ENCODE measurements at places on chromosomes 6 and 20.

GRCh38 chr6:43488667-43489276 is 11.4 kb downstream of the TJAP1 start:
- DNase-seq = no peak

DNA sequence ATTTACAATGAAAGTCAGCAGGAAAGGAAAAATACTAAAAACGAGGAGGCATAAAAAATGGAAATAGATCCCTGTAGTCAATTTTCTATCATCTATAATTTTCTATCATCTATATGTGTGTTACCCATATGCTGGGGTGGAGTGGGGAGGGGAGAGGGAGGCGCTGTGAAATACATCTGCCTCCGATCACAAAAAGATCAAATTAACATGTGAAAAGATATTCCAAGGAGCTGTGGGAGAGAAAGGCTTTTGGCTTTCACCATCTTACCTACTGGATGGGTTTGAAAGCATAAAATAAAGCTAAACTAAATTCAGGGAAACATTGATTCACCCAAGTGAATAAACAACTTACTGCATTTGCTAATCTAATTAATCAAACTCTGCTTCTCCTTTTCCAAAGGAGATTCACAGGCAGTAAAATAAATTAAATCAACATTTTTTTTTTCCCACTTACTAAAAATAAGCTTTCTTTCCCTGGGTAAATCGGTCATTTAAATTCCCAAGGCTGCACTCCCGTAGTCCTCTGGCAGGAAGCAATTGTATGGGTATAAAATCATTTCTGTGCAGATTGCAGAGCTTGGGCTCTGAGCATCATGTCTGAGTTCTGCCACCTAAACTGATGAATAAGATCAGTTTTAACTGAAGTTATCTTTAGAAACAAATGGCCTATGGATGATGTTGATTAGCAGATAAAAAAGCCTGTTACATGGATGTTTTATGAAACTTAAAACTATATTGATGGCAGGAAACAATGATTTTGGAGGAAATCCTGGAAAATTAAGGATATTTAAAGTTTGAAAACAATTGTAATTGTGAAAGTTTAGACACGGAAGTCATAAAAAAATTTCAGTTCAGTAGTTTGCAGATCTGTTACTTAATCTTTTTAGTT is 147.9 kb downstream of the SOX4 start:
- DNase-seq = no peak

DNA sequence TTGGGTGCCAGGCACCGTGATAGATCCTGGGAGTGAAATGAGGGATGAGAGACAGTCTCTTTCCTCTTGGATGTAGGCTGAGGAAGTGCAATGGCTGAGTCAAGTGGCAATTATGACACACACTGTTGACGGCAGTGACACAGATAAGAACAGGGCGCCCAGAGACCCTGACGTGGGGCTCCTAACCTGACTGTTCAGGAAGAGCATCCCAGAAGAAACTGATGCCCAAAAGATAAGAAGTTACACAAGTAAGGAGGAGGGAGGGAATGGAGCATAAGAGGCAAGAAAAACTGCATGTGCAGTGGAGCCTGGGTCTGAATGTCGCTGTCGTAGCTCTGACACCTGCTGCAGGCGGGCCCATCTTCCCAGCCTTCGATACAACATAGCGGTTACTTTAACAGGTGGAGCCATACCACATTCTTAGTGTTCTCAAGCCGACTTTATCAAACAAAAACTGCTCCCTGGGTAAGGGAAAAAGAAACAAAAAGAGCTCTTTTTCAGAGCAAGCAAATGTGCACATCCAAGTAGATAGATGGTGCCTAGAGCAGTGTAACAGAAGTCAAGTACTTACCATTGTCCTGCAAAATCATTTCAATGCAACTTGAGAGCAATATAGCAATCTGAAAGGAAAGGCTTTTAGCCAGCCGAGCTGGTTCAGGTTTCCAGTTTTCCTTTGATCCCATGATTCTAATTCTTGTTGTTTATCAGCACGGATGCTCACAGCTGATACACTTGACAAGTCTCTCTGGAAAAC is 463.9 kb upstream of the JARID2 start:
- no peak for DNase-seq

- no peak for DNase-seq
Measured at GRCh38 chr6:126824815-126825214, 293.7 kb upstream of the RSPO3 start.

GRCh38 chr6:42125231-42125630 is 17.2 kb downstream of the C6orf132 start:
- no peak for DNase-seq

- no peak for DNase-seq
Measured at GRCh38 chr20:45028424-45029136, 62.3 kb downstream of the STK4 start.

DNA sequence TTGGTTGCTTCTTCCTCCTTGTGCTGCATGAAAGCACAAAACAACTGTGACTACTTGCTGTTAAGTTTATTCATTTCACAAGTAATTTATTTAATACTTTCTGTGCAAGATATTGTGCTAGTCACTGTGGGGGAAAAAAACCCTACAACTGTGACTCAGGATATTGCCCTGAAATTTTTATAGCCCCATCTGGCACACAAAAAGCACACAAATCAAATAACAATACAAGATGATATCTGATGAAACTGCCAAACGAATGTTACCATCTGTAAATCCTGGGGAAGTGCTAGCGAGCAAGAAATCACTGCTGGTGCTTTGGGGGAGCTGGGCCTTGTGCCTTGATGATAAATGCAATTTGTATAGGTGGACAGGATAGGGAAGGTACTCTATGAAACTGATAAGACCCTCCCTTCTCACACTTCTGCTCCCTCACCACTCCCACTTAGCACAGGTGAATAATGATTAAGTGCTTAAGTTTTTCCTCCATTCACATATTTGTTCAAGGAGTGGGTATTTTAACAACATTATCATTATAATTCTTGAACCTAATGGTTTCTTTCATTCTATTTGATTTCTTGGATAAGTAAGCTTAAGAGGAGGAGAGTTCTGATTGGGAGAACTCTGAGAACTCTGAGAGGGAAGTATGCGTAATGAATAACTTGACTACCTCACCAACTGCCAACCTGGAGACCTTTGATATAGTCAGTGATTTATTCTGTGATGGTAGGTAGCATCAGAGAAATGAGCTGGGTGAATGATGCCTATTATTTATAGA is 115.3 kb downstream of the RTN4IP1 start:
- no peak for DNase-seq

DNA sequence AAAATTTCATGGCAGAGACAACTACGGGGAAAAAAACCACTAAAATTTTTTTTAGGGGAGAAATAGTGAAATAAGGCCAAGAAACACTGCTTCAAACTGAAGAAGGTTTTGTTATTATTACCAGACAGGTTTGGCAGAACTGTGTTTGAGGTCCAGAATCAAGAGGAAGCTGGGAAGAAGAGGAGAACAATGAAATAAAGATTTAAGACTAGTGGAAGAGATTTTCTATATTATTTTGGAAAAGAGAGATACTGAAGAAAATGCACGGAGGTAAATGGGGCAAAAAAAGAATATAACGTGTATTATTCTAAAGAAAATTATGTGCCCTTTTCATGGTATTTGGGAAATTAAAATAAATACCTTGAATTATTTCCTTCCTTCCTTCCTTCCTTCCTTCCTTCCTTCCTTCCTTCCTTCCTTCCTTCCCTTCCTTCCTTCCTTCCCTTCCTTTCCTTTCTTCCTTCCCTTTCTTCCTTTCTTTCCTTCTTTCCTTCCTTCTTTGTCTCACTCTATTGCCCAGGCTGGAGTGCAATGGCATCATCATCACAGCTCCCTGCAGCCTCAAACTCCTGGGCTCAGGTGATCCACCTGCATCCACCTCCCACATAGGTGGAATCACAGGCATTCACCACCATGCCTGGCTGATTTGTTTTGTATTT is 124.3 kb downstream of the GJA1 start:
- DNase-seq = no peak

GRCh38 chr20:34324541-34324940 is 21.4 kb upstream of the AHCY start:
- DNase-seq = no peak

DNA sequence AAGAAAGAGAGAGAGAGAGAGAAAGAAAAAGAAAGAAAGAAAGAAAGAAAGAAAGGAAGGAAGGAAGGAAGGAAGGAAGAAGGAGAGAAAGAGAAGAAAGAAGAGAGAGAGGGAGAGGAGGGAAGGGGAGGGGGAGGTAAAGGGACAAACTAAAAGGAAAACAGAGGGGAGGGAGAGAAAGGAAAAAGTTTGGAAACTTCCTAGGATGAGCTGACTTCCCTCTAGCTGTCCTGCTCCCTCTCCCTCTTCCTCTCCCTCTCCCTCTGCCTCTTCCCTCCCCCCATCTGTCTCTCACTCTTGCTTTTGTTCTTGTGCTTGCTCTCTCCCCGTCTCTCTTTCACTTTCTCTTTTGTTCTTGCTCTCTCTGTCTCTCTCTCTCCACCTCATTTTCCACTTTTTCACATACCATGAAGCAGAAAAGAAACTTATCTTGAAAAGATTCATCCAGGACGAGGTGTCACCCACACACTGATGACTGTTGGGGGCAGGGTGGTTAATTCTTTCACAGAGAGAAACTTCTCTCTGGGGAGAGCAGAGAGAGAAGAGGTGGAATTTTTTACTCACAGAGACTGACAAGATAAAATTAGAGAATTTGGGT is 56.4 kb upstream of the DUSP22 start:
- no peak for DNase-seq

GRCh38 chr6:112253841-112254816 is at the start of gene LAMA4:
Gene LAMA4 (minus strand): TSS chr6:112254567. CDS start chr6:112254150, 417 bp downstream.
- peak; percentile 57 for DNase-seq

DNA sequence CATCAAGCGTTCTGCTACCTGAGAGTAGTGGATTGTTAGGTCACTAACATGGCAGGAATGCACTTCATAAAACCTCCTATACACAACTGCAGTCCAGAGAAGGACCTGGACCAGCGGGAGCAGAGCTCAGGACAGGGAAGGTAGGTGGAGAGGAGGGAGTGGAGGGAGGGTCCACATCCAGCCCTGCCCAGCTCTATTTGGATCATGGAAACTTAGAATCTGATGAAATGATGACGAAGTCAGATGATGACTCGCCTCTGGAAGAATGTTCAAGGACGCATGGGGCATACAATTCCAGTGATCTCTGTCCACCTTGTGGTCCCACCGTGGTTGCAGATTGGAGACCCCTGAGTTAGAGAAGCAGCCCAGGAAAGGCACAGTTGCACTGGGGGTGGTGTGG is 68.8 kb downstream of the CLIC5 start:
- DNase-seq = no peak

DNA sequence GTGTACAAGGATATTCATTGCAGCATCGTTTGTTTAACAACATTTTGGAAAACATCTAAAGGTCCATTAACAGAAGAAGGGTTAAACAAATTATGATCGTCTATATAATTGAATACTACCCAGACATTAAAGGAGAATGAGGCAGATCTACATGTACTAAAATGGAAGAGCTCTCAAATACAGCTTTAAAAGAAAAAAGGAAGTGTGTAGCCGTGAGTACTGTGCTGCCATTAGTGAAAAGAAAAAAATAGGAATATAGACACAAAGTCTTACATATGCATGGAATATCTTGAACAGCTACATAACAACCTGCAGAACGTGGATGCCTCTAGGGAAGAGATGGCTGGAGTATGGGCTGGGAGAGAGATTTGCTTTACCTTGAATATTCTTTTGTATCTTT is 37.9 kb downstream of the PRDM1 start:
- no peak for DNase-seq

Measured in head of caudate nucleus (tissue), 42 donors.